ENCODE measurements at places on chromosomes 13 and 19.

- no peaks in the 10 kb centered on the region for H3K4me1 ChIP-seq
- no peak for DNase-seq
- H3K4me3 ChIP-seq, result no peak overlapping the region
- no peak overlapping the region for H3K27ac ChIP-seq
Measured at GRCh38 chr13:30034458-30034795, 184.0 kb upstream of the UBL3 start.

- no peaks in the 10 kb centered on the region for H3K4me1 ChIP-seq
- peaks cover 26% of the 10 kb centered on the region for H3K27me3 ChIP-seq
- H3K4me3 ChIP-seq, result no peak overlapping the region
- no peaks in the 10 kb centered on the region for H3K36me3 ChIP-seq
- DNase-seq, result no peak
Measured at GRCh38 chr19:16902545-16902944, 13.7 kb downstream of the F2RL3 start.

GRCh38 chr13:61830475-61830874, 414.8 kb upstream of the PCDH20 start:
- no peaks in the 10 kb centered on the region for H3K27me3 ChIP-seq
- DNase-seq, result no peak
- no peaks in the 10 kb centered on the region for H3K4me1 ChIP-seq
- no peak overlapping the region for H3K4me3 ChIP-seq
- no peaks in the 10 kb centered on the region for H3K36me3 ChIP-seq

DNA sequence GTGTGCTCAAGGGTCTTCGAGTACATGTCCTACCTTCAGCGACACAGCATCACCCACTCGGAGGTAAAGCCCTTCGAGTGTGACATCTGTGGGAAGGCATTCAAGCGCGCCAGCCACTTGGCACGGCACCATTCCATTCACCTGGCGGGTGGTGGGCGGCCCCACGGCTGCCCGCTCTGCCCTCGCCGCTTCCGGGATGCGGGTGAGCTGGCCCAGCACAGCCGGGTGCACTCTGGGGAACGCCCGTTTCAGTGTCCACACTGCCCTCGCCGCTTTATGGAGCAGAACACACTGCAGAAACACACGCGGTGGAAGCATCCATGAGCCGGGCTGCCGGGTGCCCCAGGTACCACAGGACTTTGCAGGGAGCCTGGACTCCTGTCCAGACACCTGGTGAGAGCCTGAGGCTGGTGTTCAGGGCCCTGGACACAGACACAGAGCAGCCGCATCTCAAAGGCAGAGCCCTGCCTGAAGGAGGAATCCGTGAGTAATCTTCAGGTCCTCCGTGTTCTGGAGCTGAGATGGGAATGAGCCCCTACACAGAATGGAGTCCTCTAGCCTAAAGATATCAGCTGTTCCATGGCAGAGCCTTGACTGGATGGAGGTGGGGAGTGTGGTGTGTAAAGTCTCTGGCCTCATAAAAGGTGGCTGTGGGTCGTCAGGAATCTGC, 1.5 kb downstream of the ZNF581 start:
- H3K36me3 ChIP-seq, result peaks cover 11% of the 10 kb centered on the region
- H3K27me3 ChIP-seq, result peaks cover 16% of the 10 kb centered on the region
- peaks cover 33% of the 10 kb centered on the region for H3K4me1 ChIP-seq

GRCh38 chr19:24046550-24046949, 40.4 kb upstream of the ZNF254 start:
- H3K36me3 ChIP-seq, result peaks cover 33% of the 10 kb centered on the region
- no peaks in the 10 kb centered on the region for H3K27me3 ChIP-seq
- H3K27ac ChIP-seq, result no peak overlapping the region
- DNase-seq, result no peak
- H3K4me1 ChIP-seq, result no peaks in the 10 kb centered on the region
- no peak overlapping the region for H3K4me3 ChIP-seq

GRCh38 chr13:37413161-37413560, 185.4 kb downstream of the POSTN start:
- H3K27ac ChIP-seq, result no peak overlapping the region
- H3K27me3 ChIP-seq, result no peaks in the 10 kb centered on the region
- no peaks in the 10 kb centered on the region for H3K36me3 ChIP-seq
- H3K4me1 ChIP-seq, result no peaks in the 10 kb centered on the region

GRCh38 chr13:73421310-73421912, 362.6 kb downstream of the KLF5 start:
- no peaks in the 10 kb centered on the region for H3K4me1 ChIP-seq
- H3K27me3 ChIP-seq, result no peaks in the 10 kb centered on the region
- no peak overlapping the region for H3K27ac ChIP-seq

- H3K36me3 ChIP-seq, result peaks cover 15% of the 10 kb centered on the region
- H3K27ac ChIP-seq, result no peak overlapping the region
- no peaks in the 10 kb centered on the region for H3K27me3 ChIP-seq
- H3K4me1 ChIP-seq, result no peaks in the 10 kb centered on the region
- no peak overlapping the region for H3K4me3 ChIP-seq
- no peak for DNase-seq
Measured at GRCh38 chr19:56613639-56614038, 18.5 kb downstream of the ZNF71 start.

GRCh38 chr13:51068501-51068900, 42.6 kb downstream of the C13orf42 start:
- no peaks in the 10 kb centered on the region for H3K36me3 ChIP-seq
- no peak overlapping the region for H3K4me3 ChIP-seq
- no peak overlapping the region for H3K27ac ChIP-seq
- no peak for DNase-seq

DNA sequence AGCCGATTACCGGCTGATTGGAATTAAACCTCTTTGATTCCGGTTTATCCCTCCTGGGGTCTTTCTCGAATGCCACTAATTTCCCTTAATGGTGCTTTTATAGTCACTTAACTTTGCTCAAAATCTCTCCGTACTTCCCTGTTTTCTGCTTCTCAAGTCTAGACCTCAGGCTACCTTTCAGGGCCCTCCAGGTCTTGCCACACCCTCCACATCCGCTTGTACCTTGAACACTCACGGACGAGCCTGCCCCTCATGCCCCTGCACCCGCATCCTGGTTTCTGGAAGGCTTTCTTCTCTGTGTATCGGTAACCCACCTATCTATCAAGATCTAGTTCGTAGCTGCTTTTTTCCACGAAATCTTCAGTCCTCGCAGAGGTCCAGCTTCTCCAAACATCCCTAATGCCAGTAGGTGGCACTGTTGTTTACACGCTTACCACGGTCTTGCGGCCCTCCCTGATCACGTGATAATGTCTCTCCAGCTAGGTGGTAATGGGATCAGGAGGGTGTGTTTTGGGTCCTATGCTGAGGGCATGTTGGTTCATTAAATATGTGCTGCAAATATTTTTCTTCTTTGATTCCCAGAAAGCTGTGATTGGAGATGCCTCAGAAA, 13.8 kb downstream of the ATP12A start:
- H3K27me3 ChIP-seq, result peaks cover 33% of the 10 kb centered on the region
- no peak for DNase-seq
- no peak overlapping the region for H3K27ac ChIP-seq

- DNase-seq, result no peak
- H3K4me3 ChIP-seq, result no peak overlapping the region
- no peaks in the 10 kb centered on the region for H3K4me1 ChIP-seq
- no peaks in the 10 kb centered on the region for H3K27me3 ChIP-seq
Measured at GRCh38 chr13:77891041-77891440, 27.6 kb downstream of the EDNRB start.

DNA sequence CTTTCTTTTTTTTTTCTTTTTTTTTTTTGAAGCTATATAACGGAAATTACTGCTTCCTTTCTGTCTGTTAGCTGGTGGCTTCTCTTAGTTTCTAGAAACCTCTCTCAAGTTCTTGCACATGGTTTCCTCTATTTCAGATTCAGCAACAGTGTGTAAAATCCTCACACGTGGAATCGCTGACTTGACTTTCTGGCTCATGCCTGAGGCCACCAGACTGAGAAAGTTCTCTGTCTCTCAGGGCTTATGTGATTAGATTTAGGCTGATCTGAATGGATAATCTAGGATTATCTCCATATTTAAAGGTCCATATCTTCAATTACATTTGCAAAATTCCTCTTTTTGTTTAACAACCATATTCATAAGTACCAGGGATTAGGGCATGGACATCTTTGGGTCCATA, 856.3 kb upstream of the SLITRK6 start:
- H3K27ac ChIP-seq, result no peak overlapping the region
- no peak overlapping the region for H3K4me3 ChIP-seq
- H3K4me1 ChIP-seq, result no peaks in the 10 kb centered on the region
- H3K36me3 ChIP-seq, result no peaks in the 10 kb centered on the region
- no peak for DNase-seq
- no peaks in the 10 kb centered on the region for H3K27me3 ChIP-seq

DNA sequence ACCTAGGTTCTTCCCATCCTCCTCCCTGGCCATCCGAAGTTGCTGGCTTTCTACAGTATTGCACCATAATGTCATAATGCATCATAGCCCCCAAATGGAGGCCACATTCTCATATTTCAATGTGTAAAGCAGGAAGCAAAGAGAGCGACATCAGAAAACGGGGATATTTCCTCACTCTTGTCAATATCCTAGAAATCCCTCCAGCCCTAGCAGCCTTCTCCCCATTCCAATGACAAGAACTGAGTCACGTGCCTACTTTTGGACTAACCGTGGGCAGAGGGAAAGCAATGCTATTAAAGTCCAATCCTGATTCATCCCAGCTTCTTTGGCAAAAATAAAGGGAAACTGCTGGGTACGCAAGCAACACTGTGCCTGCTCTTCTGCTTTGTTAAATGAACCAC, 4.3 kb upstream of the RAP2A start:
- H3K27ac ChIP-seq, result no peak overlapping the region
- no peak overlapping the region for H3K4me3 ChIP-seq
- H3K27me3 ChIP-seq, result no peaks in the 10 kb centered on the region
- H3K36me3 ChIP-seq, result no peaks in the 10 kb centered on the region
- DNase-seq, result no peak

DNA sequence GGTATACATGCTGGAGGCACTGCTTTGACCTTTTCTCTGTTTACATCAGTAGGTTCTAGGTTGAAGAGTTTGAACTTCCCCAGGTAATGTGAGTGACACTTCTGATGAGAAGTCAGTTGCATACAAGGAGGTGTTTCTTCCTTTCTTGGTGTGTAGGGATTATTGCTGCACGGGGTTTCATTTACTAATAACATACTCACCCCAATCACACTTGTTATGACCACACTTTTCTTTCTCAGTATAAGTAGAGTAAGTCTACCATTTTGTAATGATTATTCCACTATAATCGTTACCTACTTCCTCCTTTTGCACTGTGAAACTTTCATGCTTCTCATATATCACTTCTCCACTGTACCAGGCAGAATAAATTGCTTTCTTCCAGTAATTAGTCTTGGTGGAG, 138.0 kb downstream of the TNFSF13B start:
- H3K27ac ChIP-seq, result no peak overlapping the region
- no peak for DNase-seq
- H3K36me3 ChIP-seq, result no peaks in the 10 kb centered on the region
- H3K4me1 ChIP-seq, result no peaks in the 10 kb centered on the region
- H3K4me3 ChIP-seq, result no peak overlapping the region

DNA sequence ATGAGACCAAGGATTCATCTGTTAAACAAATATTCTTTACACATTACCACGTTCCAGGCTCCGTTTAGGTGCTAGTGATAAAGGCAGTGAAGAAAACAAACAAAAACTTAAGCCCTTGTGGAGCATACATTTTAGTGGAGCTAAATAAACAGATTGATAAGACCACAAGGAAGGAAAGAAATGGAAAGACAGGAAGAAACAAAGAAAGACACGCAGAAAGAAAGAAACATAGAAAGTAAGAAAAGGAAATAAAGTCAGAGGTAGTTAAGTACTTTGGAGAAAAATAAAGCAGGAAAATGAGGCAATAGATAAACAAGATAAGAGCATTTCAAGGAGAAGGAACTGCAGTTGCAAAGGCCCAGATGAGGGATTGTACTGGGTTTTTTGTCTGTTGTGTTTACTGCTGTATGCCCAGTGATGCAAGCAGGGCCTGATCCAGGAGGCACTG, 998 bp downstream of the NFKBIB start:
- DNase-seq, result no peak
- no peak overlapping the region for H3K4me3 ChIP-seq
- no peaks in the 10 kb centered on the region for H3K27me3 ChIP-seq
- peaks cover 6% of the 10 kb centered on the region for H3K4me1 ChIP-seq

DNA sequence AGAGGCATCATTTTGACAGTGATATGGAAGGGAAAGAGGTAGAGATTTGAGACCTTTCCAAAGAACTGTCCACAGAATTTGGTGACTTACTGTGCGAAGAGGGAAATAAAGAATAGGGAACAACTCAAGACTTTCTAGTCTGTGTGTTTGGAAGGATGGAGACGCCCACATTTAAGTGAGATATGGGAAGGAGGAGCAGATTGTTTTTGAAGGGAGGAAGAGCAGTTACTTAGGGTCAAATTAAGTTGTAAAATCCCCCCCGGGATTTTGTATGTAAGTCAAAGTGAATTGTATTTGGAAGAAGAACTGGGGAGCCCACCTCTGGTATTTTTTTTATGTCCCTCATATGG, 1.2 kb downstream of the USPL1 start:
- peak overlapping the region; percentile 76 for H3K4me3 ChIP-seq
- H3K4me1 ChIP-seq, result peaks cover 10% of the 10 kb centered on the region
- no peak overlapping the region for H3K27ac ChIP-seq
- H3K36me3 ChIP-seq, result peaks cover 15% of the 10 kb centered on the region
- H3K27me3 ChIP-seq, result no peaks in the 10 kb centered on the region

DNA sequence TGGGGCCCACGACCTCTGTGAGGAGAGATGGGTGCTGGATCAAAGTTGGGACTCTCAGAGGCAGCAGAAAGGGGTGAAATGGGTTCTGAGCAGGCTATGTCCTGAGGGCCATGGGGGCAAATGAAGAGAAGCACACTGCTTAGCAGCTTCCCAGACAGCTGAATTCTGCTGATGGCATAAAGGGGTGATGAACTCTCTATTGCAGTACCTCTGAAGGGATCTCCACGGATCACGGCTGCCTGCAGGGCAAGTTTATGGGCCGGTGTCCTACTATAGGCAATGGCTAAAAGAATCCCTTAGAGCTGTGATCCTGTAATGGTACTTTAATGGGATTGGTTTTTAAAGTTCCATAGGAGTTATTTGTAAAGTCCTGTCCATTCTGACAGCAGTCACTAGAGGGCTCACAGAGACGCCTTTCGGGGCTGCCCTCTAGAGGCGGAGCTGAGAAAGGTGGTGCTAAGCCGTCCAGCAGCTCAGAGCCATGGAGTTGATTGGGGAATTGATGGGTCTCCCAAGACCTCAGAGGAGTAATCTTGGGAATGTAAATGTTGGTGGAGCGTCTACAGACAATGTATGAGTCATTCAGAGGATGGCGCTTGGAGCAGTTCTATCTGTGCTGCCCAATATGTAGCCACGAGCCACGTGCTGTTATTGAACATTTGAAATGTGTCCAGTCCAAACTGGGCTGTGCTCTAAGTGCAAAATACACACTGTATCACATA, 287.3 kb downstream of the COG6 start:
- H3K4me1 ChIP-seq, result no peaks in the 10 kb centered on the region
- DNase-seq, result peak; percentile 62
- no peak overlapping the region for H3K4me3 ChIP-seq
- H3K27ac ChIP-seq, result no peak overlapping the region
- no peaks in the 10 kb centered on the region for H3K27me3 ChIP-seq

GRCh38 chr13:26538363-26539317, 18.8 kb upstream of the WASF3 start:
- H3K27me3 ChIP-seq, result no peaks in the 10 kb centered on the region
- no peak overlapping the region for H3K27ac ChIP-seq
- no peaks in the 10 kb centered on the region for H3K36me3 ChIP-seq
- no peaks in the 10 kb centered on the region for H3K4me1 ChIP-seq
